ENCODE measurements at places on chromosomes 5 and 9.

DNA sequence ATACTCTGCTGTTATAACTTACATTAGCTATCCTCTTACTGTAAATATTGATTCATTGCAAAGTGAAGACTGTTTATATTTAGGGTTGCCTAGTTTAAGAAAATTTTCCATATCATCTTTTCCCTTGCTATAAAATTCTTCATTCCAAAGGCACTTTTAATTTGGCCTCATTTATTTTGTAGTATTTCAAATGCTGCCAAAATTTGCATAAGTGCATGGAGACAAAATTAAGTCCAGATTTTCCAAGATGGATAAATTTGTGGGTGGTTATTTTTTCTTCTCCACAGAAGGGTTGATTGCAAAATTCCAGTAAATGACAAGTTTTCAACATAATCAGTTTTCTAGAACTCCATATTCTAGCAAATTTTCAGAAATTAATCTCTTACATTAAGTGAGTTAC, 141.5 kb upstream of the MTAP start:
- no peak for DNase-seq

DNA sequence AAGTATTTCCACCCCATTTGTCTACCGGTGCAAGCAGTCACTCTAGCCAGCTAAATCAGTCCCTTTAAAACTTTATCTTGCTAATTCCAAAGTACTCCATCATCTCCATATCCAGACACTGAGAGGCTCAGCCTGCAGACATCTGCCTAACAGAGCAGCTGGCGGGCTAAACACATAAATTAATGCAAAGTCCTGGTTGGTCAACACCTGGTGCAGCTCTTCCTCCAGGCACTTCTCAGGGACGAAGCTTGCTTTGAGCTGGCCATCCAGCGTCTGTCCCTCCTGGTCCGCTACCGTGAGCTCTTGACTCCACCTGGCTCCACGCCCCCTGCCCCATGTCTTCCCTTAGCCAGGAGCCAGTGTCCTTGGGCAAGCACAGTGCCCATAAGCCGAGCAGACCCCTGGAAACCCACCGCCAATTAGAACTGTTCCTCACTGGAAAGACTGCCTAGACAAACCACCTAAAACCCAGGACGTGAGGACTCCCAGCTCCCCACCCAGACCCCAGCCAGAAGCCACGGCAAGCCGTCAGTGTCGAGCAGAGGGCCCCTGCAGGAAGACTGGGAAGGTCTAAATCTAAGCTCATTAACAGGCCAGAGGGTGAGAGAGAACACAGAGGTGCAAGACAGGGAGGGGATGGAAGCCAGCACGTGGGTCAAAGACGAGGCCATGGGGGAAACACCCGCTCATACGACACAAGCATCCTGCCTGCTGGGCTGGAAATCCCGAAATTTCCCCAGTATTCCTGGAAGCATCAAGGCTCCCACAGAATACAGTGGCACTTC, 120.0 kb downstream of the COL23A1 start:
- no peak for DNase-seq

DNA sequence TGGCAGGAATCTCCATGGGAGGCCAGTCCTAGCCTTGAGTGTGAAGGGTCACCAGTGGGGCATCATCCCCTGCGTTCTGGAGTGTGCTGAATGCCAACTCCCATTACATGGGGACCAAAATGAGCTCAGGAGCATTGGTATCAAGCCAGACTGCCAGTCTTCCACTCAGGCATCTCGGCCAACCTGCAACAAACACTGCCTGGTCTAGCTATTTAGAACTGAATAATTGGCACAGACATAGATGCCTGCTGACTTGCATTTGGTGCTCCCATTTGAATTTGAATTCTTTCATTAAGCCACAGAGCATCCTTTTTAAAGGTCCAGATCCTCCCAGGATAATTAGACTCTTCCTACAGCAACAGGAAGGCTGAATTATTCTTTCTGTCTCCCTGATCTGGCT, 116.6 kb upstream of the ABCA1 start:
- DNase-seq: no peak

GRCh38 chr5:101278917-101279316, 375.8 kb upstream of the ST8SIA4 start:
- DNase-seq: no peak

- no peak for DNase-seq
Observed at GRCh38 chr9:93909242-93909616, 45.9 kb downstream of the BARX1 start.

GRCh38 chr5:155252025-155252424, 238.5 kb downstream of the KIF4B start:
- no peak for DNase-seq

- no peak for DNase-seq
Observed at GRCh38 chr5:89338935-89339334, 456.0 kb upstream of the MEF2C start.

DNA sequence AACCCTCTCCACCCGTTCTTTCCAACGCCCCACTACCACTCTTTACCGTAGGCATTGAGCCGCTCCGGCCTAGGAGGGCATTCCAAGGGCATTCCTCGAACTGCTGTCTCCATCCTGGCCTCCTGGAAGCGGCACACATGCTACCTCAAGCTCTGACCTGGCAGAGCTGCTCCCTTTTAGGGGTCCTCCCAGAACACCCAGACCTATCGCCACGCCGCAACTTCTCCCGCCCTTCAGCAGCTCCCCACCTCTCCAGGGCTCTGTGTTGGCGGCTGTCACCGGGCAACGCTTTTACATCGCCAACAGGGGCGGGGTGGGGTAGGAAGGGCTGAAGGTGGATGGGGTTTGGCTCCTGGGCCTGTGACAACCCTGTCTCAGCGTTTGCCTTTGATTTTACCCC, 4.6 kb upstream of the MYORG start:
- no peak for DNase-seq

GRCh38 chr5:137808503-137809135, 54.5 kb upstream of the HNRNPA0 start:
- no peak for DNase-seq

- no peak for DNase-seq
Observed at GRCh38 chr5:41509399-41510175, 814 bp downstream of the PLCXD3 start.

DNA sequence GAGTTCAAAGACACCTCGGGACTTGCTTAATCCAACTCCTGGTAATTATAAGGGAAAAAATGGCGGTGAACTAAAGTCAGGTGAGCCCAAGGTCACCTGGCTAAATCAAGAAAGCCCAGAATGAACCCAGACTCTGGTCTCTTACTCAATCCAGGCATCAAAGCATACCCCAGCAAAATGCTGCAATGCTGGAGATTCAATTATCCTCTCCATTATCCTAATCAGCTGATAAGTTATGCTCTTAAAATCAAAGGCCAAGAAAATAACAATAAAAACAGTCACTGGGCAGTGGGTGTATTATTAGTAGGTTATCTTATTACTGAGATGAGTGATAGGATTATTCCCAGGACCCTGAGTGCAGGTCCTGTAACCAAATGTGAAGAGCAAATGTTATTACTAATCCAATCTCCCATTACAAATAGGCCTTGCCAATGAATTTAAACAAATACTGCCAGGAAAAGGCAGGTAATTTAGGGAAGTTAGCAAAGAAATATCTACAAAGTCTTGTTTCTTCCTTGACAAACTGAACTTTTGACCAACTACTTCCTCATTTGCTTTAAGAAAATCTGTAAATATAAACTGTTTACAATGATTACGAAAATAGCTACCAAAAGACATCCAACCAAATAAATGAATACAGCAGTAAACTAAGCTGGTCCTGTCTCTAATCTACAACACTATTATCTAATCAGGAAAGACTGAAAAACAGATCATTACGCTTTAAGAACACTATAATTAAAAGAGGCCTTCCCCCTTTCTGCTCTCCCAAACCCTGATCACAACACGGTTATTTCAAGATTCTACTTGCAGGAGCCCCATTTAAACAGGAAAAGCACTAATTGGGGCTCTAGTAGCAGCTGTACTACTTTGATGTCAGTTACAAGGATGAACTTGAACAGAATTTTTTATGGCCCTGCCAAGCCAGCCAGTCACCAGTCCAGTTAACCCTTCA, 103.2 kb downstream of the MED27 start:
- DNase-seq: no peak

GRCh38 chr5:17113174-17113958, 104.1 kb upstream of the BASP1 start:
- no peak for DNase-seq

- DNase-seq: no peak
Observed at GRCh38 chr9:107940616-107941595, 451.3 kb upstream of the KLF4 start.

GRCh38 chr9:3534614-3535404, 9.0 kb upstream of the RFX3 start:
- no peak for DNase-seq

GRCh38 chr5:52693280-52693679, 94.4 kb upstream of the ITGA1 start:
- peak; percentile 69 for DNase-seq

DNA sequence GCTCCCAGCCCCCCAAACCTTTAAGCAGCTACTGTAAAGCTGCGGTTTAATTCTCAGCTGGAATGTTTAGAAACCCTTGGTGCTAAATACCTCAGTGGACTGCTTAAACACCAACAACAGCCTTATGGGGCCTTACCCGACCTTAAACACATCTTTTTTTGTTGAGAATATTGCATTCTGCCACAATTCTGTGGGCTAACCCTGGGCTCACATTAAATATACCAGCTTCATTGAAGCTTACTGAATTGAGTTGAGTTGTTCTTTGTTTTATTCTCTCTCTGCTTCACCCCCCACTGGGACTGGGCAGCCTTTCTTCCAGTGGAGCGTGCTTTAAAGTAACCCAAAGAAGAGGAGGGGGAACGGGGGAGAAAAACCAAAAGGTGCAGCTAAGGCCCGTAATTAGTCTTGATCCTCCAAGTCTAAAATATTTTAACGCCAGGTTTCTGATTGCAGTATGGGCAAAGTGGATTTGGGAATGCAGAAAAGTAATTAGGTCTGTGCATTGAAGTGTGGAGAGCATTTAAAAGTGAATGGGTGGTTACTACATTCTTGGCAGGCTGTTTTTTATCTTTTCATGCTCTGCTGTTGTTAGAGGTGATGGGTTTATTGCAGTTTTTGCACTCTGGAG, 281.2 kb downstream of the NR2F1-AS1 start:
- DNase-seq: no peak

DNA sequence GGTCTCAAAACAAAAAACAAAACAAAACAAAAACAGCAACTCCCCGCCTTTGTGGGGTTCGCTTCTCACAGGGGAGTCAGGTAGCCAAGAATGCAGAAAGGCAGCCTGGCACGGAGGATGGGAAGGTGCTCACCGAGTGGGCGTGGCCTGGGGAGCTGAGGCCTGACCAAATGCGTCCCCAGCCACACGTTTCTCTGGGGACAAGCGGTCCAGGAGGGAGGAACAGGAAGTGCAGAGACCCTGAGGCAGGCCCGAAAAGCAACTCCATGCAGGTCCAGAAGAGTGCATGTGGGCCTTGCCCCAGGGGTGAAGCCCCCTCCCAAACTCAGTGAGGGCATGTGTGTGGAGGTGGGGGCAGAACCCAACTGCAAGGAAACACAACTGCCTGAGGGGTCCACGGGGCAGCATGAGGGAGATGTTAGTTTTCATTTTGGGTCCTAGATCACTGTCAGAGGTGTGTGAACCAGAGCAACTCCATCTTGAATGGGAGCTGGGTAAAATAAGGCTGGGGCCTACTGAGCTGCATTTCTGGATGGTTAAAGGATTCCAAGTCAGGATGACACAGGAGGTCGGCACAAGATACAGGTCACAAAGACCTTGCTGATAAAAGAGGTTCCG, 2.6 kb upstream of the UAP1L1 start:
- no peak for DNase-seq

- DNase-seq: no peak
Observed at GRCh38 chr9:4494806-4495205, 4.5 kb downstream of the SLC1A1 start.

- no peak for DNase-seq
Observed at GRCh38 chr9:123756484-123757106, 173.3 kb downstream of the DENND1A start.

GRCh38 chr9:127835991-127836516, 18.4 kb downstream of the ENG start:
- peak; percentile 86 for DNase-seq

DNA sequence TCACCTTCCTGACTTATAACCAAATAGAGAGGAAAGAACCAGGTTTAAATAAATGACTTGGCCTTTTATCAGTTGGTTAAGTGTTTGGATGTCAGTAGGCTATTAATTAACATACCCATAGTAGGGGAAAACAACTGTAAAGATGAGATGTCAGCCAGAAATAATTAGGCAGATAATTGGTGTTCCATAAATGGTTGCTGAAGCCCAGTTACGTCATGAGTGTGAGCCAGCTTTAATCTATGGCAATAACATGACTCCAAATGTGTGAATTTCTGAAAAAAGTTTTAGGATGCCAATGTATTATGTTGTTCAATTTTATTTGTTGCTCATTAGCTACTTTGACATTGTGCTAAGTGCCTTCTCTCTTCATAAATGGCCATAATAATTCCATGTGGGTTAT, 180.5 kb downstream of the FBXL7 start:
- DNase-seq: no peak

GRCh38 chr9:98555651-98556465, 152.9 kb downstream of the GABBR2 start:
- DNase-seq: no peak

DNA sequence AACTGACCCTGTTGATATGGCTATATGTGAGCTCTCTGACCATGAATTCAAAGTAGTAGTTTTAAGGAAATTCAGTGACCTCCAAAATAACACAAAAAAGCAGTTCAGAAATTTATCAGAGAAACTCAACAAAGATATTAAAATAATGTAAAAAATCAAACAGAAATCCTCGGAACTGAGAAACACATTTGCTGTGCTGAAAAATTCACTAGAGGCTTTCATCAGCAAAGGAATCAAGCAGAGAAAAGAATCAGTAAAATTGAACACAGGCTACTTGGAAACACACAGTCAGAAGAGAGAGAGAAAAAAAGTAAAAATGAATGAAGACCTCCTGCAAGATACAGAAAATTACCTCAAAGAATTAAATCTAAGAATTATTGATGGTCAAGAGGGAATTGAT, 417.2 kb downstream of the TMEM232 start:
- DNase-seq: no peak

- no peak for DNase-seq
Observed at GRCh38 chr5:2109566-2109965, 226.8 kb upstream of the IRX4 start.

GRCh38 chr9:117992006-117992405, 287.8 kb downstream of the TLR4 start:
- no peak for DNase-seq

GRCh38 chr5:67880876-67881275, 334.7 kb upstream of the PIK3R1 start:
- no peak for DNase-seq

- no peak for DNase-seq
Observed at GRCh38 chr9:97668485-97668884, 28.7 kb downstream of the XPA start.

GRCh38 chr9:133375116-133375723, 640 bp downstream of the SURF4 start:
- no peak for DNase-seq

DNA sequence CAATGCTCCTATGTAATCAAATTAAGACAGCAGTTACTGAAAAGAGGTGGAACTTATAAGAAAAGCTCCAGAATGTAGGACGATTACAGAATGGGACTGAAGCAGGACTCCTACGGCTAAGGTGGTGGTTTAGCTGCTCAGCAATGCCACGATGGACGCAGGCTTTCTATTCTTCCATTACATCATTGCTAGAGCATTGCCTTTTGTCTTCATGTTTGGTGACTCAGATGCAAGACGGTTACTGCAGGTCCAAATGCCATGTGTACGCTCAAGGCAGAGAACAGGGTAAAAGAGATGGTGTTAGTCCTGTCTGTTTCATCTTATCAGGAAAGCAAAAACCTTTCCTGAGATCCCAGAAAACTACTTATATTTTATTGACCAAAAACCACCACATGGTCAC, 255.1 kb downstream of the ZSWIM6 start:
- no peak for DNase-seq

GRCh38 chr5:77181596-77182304, 28.7 kb upstream of the PDE8B start:
- DNase-seq: no peak
